Fibroblast of skin of scalp (primary cell): ENCODE measurements at places on chromosomes 6 and 20.

- DNase-seq = no peak
These were observed 3.1 kb downstream of the TNF start for GRCh38 chr6:31578184-31579118.

GRCh38 chr6:125932451-125932795, 24.1 kb upstream of the HINT3 start:
- no peak for DNase-seq

GRCh38 chr6:160494576-160494975, 146.4 kb downstream of the SLC22A3 start:
- DNase-seq = no peak

DNA sequence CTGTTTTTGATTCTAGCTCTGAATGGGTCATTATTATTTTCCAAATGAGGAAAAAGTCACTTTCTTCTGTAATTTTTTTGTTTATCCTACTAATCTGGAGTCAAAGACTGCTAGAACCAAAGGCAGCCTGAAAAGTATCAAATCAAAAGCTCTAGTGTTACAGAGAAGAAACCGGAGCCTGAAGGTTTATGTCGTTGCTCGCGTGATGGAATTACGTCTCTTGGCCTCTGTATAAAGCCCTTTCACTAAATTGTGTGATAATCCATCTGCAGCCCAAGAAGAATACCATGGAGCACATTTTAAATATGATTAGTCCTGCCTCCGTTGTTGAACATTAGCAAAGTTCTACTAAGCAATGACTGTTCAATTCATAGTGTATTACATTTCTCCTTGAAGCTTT, 738.6 kb downstream of the C6orf118 start:
- DNase-seq = no peak

DNA sequence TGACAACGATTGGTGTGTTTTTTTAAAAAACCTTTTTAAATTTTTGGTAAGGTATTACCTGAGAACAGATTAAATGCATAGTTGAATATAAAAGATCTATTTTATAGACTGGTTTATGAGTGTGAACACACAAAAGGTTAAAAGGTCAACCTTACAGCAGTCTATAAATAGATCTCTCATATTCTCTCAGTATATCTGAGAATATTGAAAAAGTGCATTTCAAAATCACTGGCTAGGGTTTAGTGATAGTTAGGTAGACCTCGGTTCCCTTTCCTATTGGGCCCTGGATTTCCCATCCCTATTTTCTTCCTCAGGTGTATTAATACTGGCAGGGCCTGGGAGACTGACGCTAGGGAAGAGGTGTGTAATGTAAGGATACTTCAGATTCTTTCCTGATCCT, 723 bp upstream of the ZNF451 start:
- no peak for DNase-seq

- no peak for DNase-seq
These were observed 43.1 kb downstream of the ERMARD start for GRCh38 chr6:169794317-169795055.

DNA sequence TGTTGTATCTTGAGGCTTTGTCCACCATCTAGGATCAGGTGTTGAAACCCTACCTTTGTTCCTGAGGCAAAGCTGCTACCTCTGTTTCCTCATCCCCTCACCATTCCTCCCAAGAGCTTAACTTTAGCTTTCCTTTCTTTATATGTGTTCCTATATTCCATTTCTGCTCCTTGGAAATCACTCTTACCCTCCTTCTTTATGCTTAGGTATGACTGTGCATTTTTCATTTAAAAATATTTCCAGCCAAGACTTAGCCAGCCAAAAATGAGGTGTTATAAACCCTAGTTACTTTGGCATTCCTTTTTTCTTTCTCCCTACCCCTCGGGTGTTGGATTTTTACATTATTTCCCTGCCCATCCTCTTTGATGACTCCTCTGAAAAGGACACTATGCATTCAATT, 57.7 kb downstream of the TSBP1 start:
- DNase-seq = no peak

GRCh38 chr20:49482621-49483017, at the start of gene KCNB1:
TSS of gene KCNB1 (minus strand) at chr20:49482668. CDS start at chr20:49482480, 188 bp downstream.
- peak; percentile 68 for DNase-seq

DNA sequence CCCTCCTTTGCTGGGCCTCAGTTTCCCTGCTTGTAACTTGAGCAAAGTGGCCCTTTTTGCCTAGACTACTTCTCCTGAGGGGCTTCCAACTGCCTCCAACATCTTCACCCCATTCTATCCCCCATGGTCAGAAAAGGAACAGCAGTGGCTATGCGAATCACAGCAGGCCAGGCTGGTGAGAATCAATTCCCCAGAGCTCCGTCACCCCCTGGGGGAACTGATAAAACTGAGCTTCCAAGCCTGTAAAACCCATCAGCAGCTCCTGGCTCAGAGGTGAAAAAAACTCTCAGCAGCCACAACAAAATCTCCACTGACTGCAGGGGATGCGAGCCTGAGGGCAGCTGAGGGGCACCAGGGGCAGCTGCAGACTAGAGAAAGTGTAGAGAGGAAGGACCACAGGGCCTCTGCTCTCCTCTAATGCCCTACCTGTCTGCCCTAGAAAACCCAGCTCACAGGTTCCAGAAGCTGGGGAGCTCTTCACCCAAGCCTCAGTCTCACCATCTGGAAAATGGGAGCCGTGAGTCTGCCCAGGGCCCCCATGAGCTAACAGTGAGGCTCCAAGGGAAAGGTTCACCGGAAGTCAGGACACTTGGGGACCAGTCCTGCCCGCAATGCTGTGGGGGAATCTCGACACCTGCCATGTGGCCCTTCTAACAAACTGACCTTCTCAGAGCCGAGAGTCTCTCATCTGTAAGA, 120.6 kb downstream of the GRM4 start:
- peak; percentile 10 for DNase-seq

DNA sequence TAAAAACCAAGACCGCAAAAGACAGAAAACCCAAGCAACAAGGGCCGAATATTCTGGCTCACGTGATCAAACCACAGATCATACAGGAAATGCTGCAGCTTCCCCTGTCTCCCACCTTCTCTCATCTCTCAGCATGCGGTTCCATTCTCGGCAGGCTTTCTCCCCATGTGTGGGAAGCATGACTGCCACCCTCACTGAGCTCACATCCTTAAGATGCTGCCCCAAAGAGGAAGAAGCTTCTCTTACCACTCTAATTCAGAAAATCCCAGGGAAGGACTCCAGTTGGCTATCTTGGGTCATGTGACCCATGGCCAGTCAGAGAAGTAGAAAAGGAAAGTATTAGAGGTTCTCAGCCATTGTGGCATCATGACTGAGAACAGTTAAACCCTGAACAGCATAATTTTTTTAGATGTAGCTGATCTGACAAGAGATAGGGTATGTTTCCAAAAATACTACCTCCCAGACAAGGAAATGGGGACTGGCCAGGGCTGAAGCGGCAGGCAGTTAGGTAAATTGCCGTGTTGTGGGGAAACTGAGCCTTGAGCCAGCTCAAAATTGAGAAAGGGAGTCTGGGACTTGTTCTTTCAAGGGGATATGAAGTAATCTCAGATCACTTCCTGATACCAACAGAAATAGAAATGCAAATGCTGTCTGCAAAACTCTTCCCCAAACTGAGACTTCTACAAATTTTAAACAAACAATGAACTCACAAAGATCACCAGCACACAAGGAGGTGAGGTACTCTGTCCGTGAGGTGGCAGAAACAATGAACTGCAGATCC, 37.1 kb upstream of the GRM4 start:
- no peak for DNase-seq

DNA sequence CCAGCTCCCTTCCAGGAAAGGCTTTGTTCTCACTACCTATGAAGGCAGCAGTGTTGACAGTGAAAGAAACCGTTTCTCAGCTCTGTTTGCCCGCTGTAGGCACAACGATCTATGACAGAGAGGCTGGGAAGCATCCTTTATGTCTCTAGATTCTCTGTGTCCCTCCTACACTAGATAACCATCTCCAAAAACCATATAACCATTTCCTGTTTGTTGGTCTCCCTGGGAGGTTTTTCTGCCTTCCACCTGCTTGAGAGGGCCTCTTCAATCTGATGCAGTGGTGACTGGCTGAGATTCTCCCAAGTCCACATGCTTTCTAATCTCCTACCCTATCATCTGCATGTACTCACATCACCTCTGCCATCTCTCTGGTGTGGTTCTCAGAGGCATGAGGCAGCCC, 32.0 kb upstream of the TMEM217 start:
- no peak for DNase-seq

GRCh38 chr6:109977791-109978173, 329 bp upstream of the GPR6 start:
- no peak for DNase-seq

- DNase-seq = no peak
These were observed 133.9 kb upstream of the NEDD9 start for GRCh38 chr6:11366183-11366933.

DNA sequence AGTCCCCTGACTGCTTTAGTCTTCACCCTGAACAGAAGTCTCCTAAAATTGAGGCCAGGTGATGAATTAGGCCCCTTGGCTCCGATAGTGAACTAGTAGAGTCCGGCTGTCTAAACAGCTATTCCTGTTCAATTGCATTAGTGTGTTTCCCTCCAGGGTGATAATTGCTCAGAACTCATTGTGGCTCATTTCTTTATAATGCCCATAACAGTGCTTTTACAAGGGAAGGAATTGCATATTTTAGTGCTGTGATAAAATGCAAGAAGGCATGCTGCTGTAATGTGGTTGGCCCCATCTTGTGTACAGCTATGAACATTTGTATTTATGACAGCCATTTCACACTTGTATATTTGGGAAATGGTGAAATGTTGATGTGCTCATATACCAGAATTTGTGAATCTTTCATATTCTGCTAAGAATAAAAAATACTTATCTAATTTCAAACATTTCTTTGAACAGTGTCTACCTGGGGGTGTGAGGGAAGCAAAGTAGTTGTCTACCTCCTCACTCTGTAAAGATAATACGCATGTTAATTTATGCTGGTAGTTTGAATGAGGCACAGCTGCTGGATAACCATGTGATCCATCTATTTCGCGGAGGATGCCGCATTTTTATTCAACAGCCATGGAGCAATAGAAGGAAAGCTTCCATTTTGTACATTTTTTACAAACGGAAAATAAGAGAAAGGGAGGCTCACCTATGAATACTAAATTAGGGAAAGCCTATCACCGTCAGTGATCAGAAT, 451.4 kb downstream of the NKAIN2 start:
- DNase-seq = no peak

DNA sequence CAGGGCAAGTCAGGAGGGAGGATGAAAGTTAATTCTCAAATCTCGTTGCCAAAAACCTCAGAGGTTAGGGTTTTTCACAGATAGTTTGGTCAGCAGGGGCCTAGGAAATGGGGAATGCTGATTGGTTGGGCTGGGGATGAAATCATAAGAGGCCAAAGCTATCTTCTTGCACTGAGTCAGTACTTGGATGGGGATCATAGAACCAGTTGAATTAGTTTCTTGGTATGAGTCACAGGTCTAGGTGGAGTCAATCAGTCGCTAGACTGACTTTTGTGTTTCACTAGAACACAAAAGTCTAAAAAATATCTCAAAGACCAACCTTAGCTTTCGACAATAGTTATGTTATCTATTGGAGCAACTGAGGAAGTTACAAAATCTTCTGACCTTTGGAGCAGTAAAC, 368.5 kb downstream of the TBC1D32 start:
- DNase-seq = no peak

DNA sequence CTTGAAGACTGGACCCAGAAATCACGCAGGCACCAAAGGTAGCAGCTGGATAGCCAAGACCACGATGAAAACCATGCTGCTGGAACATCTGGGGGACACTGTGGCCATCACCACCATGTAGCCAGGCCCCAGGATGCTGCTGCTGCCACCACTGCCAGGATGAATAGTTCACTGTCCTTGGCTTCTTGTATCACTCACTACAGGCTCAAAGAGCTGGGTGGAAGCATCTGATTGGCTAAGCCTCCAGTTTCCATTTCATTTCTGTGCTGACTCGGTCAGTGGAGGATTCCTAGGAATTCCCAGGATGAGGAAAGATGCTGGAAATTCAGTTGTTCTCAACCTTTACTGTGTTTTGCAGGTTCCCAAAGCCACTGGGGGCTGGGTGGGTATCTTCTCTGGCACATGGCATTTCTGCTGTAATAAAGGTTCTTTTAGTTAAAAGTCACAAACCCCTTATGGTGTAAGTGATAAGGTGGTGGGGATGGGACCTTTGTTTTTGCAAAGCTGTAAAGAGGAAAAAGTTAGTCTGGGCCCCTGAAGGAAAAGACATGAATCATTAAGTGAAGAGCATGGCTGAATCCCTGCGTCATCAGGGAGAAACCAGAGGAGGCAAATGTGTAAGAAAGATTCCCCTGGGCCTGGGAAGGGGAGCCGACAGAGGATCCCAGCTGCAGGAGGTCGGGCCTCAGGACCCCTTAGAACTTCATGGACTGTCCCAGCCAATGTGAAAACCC, 75.6 kb upstream of the RNF24 start:
- peak; percentile 90 for DNase-seq
